ENCODE measurements at places on chromosomes 12 and 14.
A peak's percentile ranks its signal among the peaks of the same experiment; 100 is the strongest.

DNA sequence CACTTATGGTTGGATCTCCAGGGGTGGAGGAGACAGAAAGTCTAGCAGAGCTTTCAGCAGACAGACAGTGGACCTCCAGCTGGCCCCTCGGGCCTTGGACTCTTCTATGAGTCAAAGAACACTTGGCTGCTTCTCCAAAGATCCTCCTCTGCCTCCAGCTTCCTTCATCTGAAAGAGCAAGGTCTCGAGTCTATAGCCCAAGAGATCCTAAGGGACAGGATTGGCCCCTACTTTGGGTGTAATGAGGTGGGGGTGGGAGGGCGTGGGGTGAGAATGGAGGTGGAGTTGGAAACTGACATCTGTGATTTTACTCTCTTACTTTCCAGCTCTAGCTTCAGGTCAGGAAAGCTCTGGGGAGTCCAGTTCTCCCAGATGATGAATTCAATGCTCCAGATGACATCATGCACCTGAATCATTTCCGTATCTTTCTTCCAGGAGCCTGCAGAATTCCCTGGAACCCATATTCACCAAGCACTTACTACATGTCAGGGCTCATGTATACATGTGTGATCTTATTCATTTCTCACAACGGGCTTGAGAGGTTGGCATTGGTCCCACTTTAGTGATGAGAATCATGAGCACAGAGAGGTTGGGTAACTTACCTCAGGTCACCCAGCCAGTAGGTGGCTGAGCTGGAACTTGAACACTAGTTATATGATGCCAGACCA lies 10.2 kb upstream of the PGF start:
- peaks cover 21% of the 10 kb centered on the region for H3K27me3 ChIP-seq
- H3K27ac ChIP-seq = no peak overlapping the region
- H3K4me3 ChIP-seq = no peak overlapping the region
- no peaks in the 10 kb centered on the region for H3K36me3 ChIP-seq
- no peak for DNase-seq

DNA sequence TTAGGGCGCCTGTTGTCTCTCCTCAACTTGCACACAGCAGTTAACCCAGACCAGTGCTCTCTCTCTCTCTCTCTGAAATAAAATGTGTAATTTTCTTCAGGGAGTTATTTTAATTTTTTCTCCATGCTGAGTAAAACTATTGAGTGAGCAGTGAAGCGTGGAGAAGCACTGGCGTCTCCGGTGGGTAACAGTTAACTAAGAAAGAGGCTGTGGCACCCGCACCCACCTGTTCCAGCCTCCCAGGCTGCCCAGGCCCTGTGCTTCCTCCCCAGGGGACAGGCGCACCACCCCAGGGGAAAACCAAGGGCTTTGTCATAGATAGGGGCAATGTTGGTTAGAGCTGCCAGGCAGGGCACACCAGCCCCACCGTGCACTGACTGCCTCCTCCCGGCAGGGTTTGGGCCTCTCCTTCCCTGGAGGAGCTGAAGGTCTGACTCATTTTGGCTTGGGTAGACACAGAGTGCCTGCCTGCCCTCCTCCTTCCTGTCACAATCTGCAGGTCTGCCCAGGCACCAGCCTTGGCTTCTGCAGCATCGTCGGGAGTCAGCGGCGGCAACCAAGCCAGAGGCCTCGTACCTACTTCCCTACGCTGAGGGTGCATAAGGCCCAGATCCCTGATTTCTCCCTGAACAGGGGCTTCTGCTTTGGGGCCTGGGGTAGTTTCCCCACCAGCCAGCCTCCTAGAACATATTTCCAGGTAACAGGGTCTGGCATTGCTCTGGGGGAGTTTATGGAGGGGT lies 3.9 kb downstream of the HOXC5 start:
- H3K4me3 ChIP-seq = no peak overlapping the region
- H3K27me3 ChIP-seq = peaks cover 84% of the 10 kb centered on the region

DNA sequence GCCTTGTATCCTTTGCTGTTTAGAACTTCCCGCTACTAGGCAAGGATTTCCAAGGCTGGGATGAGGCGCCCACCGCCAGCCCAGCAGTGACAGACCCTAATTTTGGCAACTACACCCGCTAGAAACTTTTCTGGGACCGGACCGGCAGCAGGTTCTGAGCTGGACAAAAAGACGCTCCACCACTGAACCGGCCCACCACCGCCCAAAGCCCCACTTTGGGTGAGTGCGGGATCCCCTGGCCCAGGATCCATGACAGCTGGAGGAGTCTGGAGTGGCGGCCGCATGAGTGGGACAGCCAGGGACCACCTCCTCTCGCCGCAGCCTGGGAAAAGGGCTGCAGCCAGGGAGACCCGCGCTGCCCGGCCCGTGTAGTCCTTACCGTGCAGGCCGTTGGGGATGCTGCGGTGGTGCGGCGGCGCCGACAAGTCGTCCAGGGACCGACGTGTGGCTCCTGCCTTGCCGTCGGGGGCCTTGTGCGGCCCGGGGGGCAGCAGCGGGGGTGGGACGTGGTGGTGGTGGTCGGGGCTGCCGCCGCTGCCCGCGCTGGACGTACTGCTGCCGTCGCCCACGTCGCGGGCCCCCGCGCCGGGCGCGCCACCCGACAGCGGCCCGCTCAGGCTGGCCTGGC lies 1.1 kb downstream of the CCDC85C start:
- DNase-seq = no peak
- no peaks in the 10 kb centered on the region for H3K36me3 ChIP-seq
- no peak overlapping the region for H3K27ac ChIP-seq
- peaks cover 22% of the 10 kb centered on the region for H3K4me1 ChIP-seq
- H3K4me3 ChIP-seq = peak overlapping the region; percentile 62
- peaks cover 12% of the 10 kb centered on the region for H3K27me3 ChIP-seq

DNA sequence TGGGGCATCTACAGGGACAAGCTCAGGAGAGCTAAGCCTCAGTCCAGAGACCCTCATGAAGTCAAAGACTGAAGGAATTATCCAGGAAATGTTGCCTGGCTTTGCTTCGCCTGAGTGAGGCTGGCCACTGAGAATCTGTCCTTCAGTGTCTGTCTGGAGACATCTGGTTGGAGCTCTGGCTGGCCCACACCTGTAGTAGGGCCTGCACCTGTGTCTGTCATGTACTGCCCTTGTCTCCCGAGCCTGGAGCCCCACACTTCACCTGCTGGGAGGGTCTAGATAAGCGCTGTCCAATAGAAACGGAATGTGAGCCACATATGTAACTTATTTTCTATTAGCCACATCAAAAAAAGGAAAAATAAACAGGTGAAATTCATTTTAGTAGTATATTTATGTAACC lies 9.9 kb upstream of the HDAC7 start:
- DNase-seq = no peak
- peaks cover 85% of the 10 kb centered on the region for H3K4me1 ChIP-seq

GRCh38 chr12:48104531-48104930 lies 1.3 kb downstream of the SENP1 start:
- H3K4me3 ChIP-seq = peak overlapping the region; percentile 97
- peaks cover 38% of the 10 kb centered on the region for H3K4me1 ChIP-seq
- peaks cover 3% of the 10 kb centered on the region for H3K27me3 ChIP-seq
- DNase-seq = no peak

GRCh38 chr12:57213058-57213715 lies 3.4 kb upstream of the NXPH4 start:
- H3K4me1 ChIP-seq = peaks cover 22% of the 10 kb centered on the region
- H3K27me3 ChIP-seq = peaks cover 37% of the 10 kb centered on the region
- no peaks in the 10 kb centered on the region for H3K36me3 ChIP-seq
- H3K27ac ChIP-seq = no peak overlapping the region
- H3K4me3 ChIP-seq = peak overlapping the region; percentile 36
- DNase-seq = peak; percentile 95

- H3K4me3 ChIP-seq = no peak overlapping the region
- H3K36me3 ChIP-seq = peaks cover 11% of the 10 kb centered on the region
- no peak overlapping the region for H3K27ac ChIP-seq
- no peaks in the 10 kb centered on the region for H3K4me1 ChIP-seq
Measured at GRCh38 chr12:106831699-106832098, 57.2 kb downstream of the RIC8B start.

DNA sequence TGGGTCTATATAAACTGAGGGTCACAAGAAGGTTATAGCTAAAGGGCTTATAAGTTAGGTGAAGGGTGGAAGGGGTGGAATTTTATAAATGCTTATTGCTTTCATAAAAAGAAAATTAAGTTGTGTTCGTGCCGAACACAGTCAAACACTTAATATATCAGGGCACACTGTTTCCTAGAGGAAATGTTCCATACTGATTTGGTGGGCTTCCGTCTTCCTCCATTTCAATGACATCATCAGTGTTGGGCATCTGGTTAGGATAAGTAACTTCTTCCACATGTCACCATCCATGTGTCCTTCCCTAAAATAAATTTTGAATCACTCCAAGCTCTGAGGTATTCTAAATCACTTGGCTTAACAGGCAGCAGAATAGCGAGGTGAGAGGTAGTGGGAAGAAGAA lies 466.4 kb downstream of the MED13L start:
- no peaks in the 10 kb centered on the region for H3K4me1 ChIP-seq
- no peak overlapping the region for H3K4me3 ChIP-seq
- H3K36me3 ChIP-seq = no peaks in the 10 kb centered on the region
- H3K27me3 ChIP-seq = no peaks in the 10 kb centered on the region
- no peak overlapping the region for H3K27ac ChIP-seq

- H3K4me1 ChIP-seq = peaks cover 51% of the 10 kb centered on the region
- no peak overlapping the region for H3K4me3 ChIP-seq
- DNase-seq = no peak
Measured at GRCh38 chr12:130876758-130877157, 4.9 kb downstream of the RAN start.

GRCh38 chr14:89418976-89419375 lies 1.9 kb upstream of the FOXN3 start:
- no peak for DNase-seq
- H3K27me3 ChIP-seq = no peaks in the 10 kb centered on the region
- peaks cover 15% of the 10 kb centered on the region for H3K36me3 ChIP-seq

GRCh38 chr12:100688451-100688864 lies 106.1 kb upstream of the ANO4 start:
- H3K4me3 ChIP-seq = no peak overlapping the region
- no peaks in the 10 kb centered on the region for H3K27me3 ChIP-seq
- no peak for DNase-seq
- H3K27ac ChIP-seq = no peak overlapping the region
- no peaks in the 10 kb centered on the region for H3K36me3 ChIP-seq

DNA sequence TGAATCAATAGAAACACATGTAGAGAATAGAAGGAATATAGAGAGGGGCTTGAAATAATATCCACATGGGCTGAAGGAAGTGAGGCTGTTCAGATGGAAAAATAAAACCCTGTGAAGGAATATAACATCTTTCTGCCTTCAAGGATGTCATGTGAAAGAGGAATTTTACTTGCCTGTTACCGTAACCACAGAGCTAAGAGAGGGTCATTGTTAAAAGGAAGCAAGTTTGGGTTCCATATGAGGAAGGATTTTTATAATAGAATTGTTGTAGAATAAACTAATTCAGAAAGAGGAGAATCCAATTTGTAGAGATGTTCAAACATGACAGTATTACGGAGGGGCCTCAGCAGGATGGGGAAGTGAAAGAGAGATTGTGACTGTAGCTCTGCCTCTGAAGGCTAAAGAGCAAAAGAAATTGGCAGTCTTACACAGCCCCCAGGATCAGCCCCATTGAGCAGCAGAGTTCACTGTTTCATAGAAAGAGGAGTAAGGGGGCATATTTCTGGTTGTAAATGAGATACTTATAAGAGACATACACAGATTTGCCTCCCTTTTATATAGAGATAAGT lies 41.8 kb upstream of the PTPRR start:
- no peaks in the 10 kb centered on the region for H3K27me3 ChIP-seq
- H3K4me3 ChIP-seq = no peak overlapping the region
- no peak overlapping the region for H3K27ac ChIP-seq
- H3K4me1 ChIP-seq = no peaks in the 10 kb centered on the region
- H3K36me3 ChIP-seq = no peaks in the 10 kb centered on the region

DNA sequence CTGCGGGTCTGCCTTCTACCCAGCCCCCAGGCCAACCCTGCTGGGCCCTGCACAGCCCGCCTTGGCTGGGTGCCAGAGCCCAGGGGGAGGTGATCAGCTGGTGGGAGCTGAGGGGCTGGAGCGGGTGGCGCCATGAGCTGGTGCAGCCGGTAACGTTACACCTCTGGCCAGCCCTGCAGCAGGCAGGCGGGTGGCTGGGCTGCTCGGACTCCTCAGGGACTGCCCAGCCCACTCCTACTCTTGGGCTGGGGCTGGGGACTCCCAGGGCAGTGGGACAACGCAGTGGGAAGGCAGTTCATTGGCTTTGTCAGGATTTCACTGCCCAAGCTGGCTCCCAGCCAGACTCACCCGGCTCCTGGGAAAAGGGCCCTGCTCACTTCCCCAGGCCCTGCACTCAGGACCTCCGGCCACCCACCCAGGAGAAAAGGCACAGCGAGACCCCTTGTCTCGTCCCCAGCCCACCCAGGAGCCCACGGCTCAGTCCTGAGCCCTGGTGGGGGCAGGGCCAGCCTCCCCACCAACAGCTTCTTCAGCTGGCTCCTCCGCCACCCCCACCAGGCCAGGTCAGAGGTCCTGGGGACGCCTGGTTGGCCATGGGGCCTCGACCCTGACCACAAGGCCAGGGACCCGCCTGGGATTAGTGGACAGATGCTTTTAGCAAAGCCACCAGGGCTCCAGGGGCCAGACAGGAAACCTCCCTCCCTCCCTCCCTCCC lies 1.0 kb downstream of the PGF start:
- no peaks in the 10 kb centered on the region for H3K4me1 ChIP-seq
- no peaks in the 10 kb centered on the region for H3K36me3 ChIP-seq
- DNase-seq = no peak
- no peak overlapping the region for H3K27ac ChIP-seq
- H3K4me3 ChIP-seq = no peak overlapping the region
- peaks cover 13% of the 10 kb centered on the region for H3K27me3 ChIP-seq

GRCh38 chr14:95055318-95055717 lies 102.0 kb downstream of the DICER1 start:
- H3K27ac ChIP-seq = no peak overlapping the region
- no peaks in the 10 kb centered on the region for H3K27me3 ChIP-seq
- H3K4me3 ChIP-seq = no peak overlapping the region
- no peaks in the 10 kb centered on the region for H3K36me3 ChIP-seq
- peaks cover 4% of the 10 kb centered on the region for H3K4me1 ChIP-seq

DNA sequence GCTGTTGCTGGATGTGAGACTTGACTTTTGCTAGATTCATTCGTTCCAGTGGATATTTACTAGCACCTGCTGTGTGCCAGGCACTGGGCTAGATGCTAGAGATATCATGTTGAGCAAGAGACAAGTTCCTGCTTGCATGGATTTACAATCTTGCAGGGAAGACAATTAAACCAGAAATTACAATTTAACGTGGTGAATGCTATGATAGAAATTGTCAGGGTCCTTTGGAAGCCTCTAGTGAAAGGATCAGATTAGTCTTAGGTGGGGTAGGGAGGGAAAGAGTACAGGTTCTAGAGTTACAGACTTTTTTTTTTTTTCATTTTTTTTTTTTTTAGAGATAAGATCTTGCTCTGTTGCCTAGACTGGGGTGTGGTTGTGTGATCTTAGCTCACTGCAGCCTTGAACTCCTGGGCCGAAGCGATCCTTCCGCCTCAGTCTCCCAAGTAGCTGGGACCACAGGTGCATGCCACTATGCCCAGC lies 36.7 kb downstream of the SPATS2 start:
- no peak overlapping the region for H3K27ac ChIP-seq
- H3K4me3 ChIP-seq = no peak overlapping the region
- no peaks in the 10 kb centered on the region for H3K27me3 ChIP-seq

Data from activated CD4-positive, alpha-beta T cell treated with anti-CD3 and anti-CD28 coated beads, Interleukin-2, amount 10 ng/mL, durations not matched to agents 24 days and 14 days (primary cell).